Left lobe of liver (tissue), 2 donors: ENCODE measurements at places on chromosomes 3 and 15.

DNA sequence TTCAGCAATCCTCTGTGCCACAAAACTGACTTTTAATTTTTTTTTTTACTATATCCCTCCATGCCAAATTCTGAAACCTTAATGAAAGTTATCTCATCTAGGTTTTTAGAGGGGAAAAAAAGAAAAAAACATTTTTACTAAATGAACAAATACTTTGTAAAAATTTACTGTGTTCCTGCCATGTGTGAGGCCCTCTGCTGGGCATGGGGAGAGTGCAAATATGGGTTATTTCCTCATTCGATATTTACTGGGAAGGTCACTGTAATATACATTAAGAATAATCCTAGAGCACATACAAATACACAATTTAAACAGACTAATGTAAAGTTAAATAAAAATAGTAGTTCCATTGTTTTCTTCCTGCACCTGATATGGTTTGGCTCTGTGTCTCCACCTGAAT is 215.0 kb downstream of the GRM7 start:
- DNase-seq = no peak

- DNase-seq = no peak
Measured at GRCh38 chr3:12439161-12439940, 44.9 kb upstream of the TSEN2 start.

- DNase-seq = no peak
Measured at GRCh38 chr15:57797110-57797509, 90.6 kb downstream of the POLR2M start.

- no peak for DNase-seq
Measured at GRCh38 chr15:57395292-57395691, 19.0 kb downstream of the CGNL1 start.
